ENCODE measurements at places on chromosomes 4 and X.
A peak's percentile ranks its signal among the peaks of the same experiment; 100 is the strongest.

GRCh38 chrX:69137371-69138117, 27.7 kb downstream of the PJA1 start:
- no peak for DNase-seq

GRCh38 chr4:77047037-77047436, 28.8 kb downstream of the CCNI start:
- peak; percentile 65 for DNase-seq

DNA sequence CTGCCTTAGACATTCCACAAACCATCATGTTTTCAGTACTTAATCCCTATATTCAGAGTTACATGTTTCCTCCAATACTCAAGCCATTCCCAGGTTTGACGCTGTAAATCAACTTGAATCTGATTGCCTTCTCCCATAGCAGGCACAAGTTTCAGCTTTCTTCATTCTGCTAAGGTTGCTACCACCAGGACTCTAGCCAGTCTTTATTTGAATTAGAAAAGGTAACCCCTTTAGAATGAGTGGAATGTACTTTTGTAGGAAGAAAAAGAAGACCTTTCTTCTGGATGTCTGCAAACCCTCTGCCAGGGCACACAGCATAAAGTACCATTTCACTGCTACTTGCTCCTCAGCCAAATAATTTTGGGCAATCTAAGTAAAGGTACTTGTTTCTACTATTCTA, 10.7 kb upstream of the RBMXL3 start:
- DNase-seq: no peak

DNA sequence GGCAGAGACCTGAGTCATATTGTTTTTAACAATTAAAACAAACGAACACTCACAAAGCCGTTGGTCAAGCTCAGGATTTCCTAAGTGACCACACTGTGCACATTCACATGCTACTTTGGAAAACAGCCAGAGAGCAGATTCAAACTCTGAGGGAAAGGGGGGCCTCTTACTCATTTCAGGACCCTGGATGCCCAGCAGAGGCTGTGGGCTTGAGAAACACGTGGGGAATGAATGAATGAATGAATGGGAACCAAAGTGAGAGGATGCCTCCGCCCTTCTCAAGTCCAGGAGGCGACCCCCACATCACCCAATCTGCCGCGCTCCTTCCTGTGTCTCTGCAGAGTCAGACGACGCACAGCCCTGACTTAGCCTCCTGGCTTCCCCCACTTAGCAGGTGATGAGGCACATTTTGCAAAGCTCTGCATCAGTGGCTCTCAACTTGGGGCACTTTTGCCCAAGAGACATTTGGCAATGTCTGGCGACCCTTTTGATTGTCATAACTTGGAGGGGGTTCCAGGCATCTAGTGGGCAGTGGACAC, 76.0 kb downstream of the ABLIM2 start:
- DNase-seq: no peak

GRCh38 chrX:38052096-38052495, 45.7 kb downstream of the SYTL5 start:
- peak; percentile 1 for DNase-seq

- peak; percentile 56 for DNase-seq
These were observed 40.9 kb downstream of the MOB1B start for GRCh38 chr4:70943114-70943513.

- DNase-seq: no peak
These were observed 102.3 kb downstream of the ENPP6 start for GRCh38 chr4:184115399-184115798.

DNA sequence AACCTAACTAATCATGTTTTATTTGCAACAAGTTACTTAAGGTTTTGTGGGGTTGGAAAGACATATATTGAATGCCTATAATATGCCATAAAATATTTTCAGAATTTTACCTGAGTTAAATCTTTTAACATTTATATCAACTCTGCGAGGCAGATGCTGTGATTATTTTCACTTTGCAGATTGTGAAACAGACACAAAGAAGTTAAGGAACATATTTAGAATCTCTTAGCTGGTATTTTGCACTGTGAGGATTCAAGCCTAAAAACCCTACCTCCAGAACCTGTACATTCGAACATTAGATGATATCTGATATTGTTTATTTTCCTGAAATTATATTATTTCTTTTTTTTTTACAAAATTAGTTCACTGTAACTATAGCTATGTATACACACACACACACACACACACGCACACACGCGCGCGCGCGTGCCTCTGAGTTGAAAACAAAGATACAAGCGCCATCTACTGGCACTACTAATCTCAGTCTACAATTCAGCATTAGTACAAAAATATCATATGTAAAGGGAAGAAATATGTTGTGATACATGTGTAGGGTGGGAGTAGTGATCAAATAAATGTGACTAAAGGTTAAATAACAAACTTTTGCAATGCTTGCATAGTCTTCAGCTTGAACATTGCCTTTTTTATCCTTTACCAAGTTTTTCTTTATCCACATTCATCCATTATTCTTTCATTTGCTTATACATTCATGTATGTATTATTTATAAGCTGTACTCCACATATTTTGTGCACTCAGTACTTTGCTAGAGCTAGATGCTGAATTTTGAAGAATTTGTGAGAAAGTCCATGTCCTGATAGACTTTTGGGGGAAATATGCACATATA, 61.5 kb downstream of the ANXA10 start:
- DNase-seq: peak; percentile 87

- no peak for DNase-seq
These were observed 34.1 kb upstream of the NAF1 start for GRCh38 chr4:163200727-163201349.

GRCh38 chr4:76620723-76621468, 185.9 kb downstream of the SHROOM3 start:
- DNase-seq: no peak

GRCh38 chr4:99649778-99650177, 7.8 kb downstream of the C4orf54 start:
- DNase-seq: no peak

DNA sequence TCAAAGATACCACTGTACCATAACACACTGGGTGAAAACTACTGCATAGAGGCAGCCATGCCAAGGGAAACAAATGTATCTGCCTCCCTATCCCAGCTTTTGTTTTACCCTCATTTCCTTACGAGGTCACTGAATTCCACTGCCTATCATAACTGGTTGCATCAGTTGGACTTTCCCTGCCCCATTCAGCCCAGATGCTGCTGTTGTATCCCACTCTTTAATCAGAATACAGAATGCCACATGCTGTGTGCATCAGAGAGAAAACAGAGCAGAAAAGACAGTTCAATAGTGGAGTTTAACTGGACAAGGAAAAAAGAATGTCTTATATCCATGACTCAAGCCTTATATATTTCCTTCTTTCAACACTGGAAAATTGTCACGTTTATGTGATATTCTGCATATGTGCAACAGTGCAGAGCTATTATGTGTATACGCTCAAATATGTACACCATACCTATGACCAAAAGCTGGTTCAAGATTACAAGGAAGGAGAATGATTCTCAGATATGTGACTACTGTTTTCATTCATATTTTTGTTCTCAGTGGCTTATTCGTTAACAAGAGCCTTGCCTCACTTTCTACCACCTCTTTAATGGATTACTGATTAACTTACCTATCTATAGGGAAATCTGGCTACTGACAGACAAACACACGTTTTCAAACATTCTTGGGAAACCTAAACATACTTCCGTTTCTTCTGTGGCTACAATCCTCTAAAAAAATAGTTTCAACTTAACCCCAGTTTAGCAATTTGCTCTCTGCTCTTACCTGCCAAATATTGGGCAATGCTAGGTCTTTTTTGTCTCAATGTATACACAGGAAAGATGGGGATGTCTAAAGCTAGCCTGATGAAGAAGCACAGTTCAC, 378.9 kb downstream of the SMARCA1 start:
- no peak for DNase-seq

- no peak for DNase-seq
These were observed 53.8 kb downstream of the HADH start for GRCh38 chr4:108043526-108043925.

- no peak for DNase-seq
These were observed 157.3 kb downstream of the GBA3 start for GRCh38 chr4:22850055-22850454.

DNA sequence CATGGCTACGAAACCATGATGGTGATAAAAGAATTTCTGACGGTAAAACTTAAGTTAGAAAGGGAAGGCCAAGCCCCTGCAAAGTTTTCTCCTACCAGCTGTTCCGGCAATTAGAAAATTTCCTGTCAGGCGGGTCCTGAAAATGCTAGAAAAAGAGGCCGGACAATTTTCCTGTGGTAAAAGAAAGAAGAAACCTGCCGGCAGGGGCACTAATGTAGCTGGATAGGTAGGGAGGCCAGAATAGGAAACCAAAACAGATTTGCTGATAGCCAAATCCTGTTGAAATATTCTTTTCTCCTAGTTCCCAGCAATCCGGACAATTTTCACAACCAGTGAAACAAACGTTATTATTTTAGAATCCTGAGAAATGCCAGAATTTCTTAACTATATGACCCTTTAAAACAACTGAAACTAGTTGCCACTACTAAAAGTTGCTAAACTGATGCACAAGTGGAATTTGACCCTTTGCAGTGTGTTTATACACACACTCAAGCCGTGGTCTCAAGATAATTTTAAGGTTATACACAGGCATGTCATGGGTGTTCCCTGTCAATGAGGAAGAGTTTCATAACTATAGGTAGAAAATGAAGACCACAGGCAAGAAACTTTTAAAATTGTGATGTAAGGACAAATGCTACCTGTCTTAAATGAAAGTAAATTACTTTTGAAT, 47.7 kb downstream of the RPS6KA3 start:
- peak; percentile 38 for DNase-seq

DNA sequence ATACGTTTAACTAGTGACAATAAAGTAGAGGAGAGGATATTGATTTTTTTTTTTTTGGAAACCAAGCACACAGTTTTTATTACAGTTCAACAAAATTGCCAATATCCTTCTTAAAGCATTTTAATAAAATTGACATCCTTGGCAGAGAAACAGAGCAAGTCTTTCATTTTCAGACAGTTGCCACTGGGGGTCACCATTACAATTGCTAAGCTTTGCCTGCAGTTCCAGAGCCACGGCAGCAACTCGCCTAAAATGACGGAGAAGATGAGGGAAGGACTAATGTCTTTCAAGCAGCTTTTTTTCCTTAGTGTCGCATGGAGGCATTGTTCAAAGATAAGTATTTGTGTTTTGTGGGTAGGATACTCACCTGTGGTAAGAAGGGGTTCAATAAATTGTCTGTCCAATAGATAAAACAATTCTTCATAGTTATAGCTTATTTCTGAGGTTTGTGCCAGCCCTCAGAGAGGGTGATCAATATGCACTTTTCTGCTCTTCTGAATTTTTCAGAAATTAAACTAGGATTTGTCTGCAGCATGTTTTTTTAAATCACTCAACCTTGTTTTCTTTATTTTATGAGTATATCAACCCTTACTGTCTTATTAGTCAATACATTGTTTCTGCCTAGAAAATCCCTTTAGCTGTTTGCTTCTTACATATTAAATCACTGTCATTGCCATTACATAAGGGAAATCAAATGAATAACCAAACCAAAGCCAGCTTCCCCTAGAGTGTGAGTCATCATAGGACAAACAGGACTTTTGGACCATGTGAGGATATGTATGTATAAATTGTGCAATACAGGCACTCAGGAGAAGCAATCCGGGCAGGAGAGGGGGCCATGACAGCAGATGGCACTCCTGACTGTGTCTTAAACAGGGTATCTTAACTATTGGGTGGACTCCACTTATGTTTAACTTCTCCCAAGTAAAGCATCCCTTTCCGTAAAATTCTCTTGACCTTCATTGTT, 508.1 kb upstream of the ARX start:
- peak; percentile 32 for DNase-seq

- no peak for DNase-seq
These were observed 17.0 kb upstream of the SRD5A3 start for GRCh38 chr4:55329012-55329411.

DNA sequence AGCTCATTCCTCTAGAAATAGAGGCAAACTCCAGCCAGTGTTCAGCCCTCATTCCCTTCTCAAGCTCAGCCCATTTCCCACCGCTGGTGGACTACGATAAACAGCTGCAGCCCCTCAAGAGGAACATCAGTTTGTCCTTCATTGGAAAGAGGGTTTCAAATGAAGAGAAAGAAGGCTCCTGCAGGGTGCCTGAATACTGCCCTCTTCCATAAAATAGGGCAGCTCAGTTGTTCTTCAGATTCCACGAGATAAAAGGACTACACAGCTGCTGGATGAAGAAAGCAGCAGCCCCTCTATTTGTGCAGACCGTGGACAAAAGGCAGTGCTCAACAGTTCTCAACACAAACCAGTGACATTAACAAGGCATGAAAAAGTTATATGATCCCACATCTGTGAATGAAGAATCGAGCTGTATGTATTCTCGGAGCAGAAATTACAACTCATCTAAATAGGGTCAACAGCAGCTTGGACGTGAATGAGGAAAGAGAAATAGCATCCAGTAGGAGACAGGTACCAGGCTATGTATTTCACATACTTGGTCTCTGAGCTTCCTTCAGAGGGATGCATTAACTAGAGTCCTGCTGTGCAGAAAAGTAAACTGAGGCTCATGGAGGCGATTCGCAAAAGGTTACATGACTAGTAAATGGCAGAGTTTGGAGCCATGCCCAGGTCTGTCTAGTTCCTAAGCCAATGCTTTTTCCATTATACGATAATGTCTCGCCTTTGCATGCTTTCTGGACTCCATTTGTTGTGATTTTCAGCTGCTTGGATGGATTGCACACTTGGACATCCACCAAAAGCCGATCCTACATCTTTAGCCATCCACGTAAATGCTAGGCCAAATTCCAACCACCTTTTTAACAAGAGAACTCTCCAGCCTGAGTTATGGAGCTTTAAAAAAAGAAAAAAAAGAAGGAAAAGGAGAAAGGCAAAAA, 301.2 kb upstream of the PPARGC1A start:
- DNase-seq: no peak

DNA sequence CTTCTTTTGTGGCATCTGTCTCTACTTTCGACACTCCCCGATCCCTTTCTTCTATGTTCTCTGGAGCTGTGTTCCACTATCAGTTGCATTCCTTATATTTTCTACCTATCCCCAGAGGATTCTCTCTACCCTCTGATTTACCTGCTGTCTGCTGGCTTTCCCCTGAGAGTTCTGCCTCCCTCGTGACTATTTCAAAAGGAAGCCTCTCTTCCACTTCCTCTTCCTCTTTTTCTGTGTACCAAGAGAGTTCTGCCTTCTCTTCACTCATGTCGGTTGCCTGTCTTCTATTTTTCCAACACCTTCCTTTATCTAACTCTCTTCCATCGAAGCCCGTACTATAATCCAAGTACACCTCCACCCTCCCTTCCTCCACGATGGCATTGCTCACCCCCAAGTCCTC, 631.7 kb downstream of the SMARCA1 start:
- peak; percentile 18 for DNase-seq

DNA sequence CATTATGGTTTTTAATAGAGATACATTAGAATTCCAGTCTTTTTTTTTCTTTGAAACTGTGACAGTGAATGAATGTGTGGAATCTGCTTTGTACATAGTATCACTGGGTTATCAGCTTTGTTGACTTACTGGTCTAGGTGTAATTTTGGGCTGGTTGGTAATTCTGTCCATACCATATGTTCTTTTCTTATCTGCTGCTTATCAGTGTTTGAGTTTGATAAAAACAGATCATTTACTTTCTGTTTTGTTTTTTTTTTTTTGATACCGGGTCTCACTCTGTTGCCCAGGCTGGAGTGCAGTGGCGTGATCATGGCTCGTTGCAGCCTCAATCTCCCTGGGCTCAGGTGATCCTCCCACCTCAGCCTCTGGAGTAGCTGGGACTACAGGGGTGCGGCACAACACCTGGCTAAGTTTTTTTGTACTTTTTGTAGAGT, 12.4 kb downstream of the WWC2 start:
- no peak for DNase-seq

Measured in hematopoietic multipotent progenitor cell treated with erythropoietin and hydrocortisone succinate and interleukin-3 and kit ligand, for 4 days (in vitro differentiated cells).